ENCODE measurements at places on chromosomes 5 and 9. TPM values are rescaled to one million over a fixed set of nuclear protein-coding genes. Genes with fewer than 3 reads are reported as not detected.

The ENTPD8 gene
- total RNA-seq, result 0.16 TPM

The FRMD3 gene
- 2.2 TPM for total RNA-seq

The GCNT1 gene
- total RNA-seq, result 2.9 TPM

The C7 gene
- total RNA-seq, result 0.06 TPM

The POLR3G gene
- 8.5 TPM for total RNA-seq
